ENCODE measurements at places on chromosomes 16 and 17.

- DNase-seq = no peak
Measured at GRCh38 chr16:81633147-81633619, 145.9 kb upstream of the PLCG2 start.

- DNase-seq = peak; percentile 52
Measured at GRCh38 chr16:30929167-30929566, 5.8 kb downstream of the FBXL19 start.

- no peak for DNase-seq
Measured at GRCh38 chr17:82117139-82118090, 19.4 kb upstream of the FASN start.

DNA sequence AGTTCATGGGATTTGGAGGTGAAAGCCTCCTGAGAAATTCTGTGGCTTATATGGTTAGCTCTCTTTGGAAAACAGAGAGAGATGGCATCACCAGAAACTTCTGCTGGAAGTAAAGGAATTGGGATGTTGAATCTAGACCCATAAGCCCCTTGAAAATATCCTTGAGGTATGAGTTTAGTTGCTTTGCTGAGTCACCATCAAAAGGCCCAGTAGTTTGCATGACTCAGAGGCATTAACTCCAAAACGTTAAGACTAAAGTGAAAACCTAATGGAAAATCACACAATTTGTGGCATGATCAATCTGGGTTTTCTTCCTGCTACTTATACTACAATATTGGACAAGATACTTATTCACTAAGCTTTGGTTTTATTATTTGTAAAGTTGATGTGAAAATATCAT, 349.2 kb upstream of the SALL1 start:
- no peak for DNase-seq

DNA sequence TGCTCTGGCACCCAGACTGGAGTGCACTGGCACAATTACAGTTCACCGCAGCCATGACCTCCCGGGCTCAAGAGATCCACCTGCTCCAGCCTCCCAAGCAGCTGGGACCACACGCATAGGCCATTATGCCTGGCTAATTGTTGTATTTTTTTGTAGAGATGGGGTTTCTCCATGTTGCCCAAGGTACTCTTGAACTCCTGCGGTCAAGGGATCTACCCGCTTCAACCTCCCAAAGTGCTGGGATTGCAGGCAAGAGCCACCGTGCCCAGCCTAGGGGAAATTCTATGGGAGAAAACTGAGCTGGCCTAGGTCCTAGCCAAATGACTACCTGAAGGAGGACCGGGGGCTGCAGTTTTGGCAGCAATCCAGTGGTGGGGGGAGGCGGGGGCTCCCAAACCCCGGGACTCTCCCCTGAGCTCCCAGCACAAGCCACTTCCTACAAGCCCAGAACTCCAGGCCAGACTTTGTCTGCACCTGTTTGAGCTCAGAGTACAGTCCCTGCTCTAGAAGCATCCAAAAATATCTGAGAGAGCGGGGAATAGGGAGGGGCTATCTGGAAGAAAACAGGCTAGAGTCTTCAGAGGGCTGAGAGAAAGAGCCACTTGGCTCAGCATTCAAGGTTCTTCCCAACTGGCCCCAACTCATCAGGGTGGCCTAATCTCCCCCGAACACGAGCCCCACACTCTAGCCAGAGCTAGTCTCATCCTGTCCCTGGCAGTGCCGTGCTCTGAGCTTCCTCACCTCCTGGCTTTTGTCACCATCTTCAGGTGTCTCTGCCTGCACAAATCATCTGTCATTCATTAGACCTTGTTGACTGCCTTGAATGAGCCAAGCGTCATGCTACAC, 9.1 kb downstream of the SRL start:
- DNase-seq = no peak

- DNase-seq = peak; percentile 60
Measured at GRCh38 chr17:38579934-38580333, 25.8 kb downstream of the SRCIN1 start.

GRCh38 chr16:85528528-85529387, 84.4 kb upstream of the GSE1 start:
- DNase-seq = peak; percentile 69

- no peak for DNase-seq
Measured at GRCh38 chr16:59459806-59460205, 725.7 kb upstream of the GOT2 start.

GRCh38 chr17:67982686-67983382, 13.4 kb downstream of the C17orf58 start:
- no peak for DNase-seq

DNA sequence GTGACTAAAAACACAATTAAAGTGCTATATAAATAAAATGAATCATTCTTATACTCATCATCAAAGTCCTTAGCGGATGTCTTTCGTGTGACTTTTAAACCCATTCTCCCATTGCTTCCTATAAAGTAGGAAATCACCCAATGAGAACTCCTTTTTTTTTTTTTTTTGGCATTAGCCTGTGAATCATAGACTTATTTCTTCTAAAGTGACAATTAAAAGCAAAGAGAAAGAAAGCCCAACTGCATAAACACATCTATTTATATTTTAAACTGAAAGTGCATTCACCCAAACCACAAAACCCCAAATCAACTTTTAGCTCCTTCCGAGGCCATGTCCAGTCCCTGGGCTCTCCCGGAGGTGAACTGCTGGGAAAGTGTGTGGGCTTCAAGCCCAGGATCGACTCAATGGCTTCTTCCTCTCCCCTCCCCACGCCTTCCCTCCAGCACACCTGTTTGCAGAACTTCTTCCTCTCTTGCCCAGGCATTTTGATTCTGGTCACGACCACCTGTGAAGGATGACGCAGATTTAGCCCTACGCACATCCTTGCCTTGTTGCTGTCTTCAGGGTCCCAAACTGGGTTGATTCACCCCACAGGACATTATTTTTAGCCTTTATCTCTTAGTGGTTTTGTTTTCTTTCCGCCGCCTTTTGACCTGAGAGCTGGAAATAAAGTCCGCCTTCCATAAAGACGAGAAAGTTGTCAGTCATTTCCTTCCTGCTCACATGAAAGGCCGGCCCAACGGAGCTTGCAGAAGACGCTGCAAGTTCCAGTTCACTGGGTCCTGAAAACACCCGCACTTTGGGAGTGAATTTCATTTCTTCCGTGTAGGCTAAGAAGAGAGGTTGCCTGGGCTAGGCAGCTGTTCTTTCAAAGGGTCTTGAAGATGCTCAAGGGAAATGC, 166.8 kb downstream of the MAP2K6 start:
- peak; percentile 37 for DNase-seq

DNA sequence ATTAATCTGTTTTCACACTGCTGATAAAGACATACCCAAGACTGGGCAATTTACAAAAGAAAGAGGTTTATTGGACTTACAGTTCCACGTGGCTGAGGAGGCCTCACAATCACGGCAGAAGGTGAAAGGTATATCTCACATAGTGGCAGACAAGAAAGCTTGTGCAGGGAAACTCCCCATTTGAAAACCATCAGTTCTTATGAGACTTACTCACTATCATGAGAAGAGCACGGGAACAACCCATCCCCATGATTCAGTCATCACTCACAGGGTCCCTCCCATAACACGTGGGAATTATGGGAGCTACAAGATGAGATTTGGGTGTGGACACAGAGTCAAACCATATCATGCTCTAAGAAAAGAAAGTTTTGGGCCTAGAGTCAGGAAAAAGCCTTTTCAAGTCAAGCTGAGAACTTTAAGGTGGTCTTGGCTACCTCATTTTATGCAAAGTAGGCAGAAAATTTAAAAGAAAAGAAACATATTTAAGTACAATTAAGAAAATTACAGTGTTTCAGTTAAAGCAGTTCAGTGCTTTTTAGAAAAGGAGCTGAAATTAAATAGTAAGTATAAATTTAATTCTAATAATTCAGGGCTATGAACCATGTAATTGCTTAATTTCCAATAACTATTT, 24.9 kb upstream of the CRYM start:
- no peak for DNase-seq

GRCh38 chr17:58920773-58921172, 165.1 kb downstream of the PPM1E start:
- peak; percentile 36 for DNase-seq

DNA sequence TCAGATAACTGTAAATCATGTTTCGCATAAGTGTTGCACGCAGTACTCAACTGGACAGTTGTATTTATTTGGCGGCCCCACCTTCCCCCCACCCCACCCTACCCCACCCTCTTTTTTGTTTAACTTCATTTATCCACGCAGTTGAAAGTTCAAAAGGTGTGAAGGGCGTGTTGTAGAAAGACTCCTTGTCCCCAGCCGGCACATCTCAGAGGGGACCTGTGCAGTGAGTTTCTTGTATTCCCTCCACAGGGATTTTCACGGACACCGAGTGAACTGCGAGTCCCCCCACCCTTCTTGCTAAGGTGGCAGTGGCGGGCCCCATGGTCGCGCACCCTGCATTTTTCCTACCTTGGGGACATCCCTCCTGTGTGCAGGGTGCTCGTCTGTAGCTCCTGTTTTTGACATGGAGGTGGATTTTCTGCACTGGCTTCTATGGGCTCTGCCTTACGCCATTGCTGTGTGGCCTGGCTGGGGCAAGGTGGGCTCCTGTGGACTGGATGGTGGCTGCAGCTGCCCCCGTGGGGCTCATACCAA, 36.2 kb downstream of the ADCY7 start:
- DNase-seq = no peak

- DNase-seq = no peak
Measured at GRCh38 chr16:88472637-88473205, 19.6 kb downstream of the ZFPM1 start.

- DNase-seq = peak; percentile 38
Measured at GRCh38 chr17:4433515-4434031, at the start of gene SPNS3. Gene SPNS3, plus strand, starts transcription at chr17:4433940. Its CDS starts 28 bp downstream, at chr17:4433968.

GRCh38 chr17:20284022-20284421, 183.3 kb downstream of the LGALS9B start:
- no peak for DNase-seq

DNA sequence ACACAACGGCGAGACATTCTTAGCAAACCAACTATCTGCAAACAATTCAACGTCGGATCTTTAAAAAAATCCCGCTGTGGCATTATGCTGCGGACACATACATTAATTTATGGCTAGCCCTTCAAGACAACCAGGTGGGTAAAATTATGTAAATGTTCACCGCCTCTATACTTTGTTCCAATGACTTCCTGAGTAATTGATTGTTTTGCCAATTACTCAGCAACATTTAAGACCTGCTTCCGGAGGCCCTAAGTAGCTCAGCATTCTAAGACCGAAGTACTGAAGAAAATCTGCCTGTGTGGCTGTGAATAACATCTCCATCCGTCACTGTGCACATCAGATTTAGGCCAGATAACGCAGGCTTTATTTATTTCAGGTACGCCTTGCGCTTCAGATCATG, 23.3 kb downstream of the QPRT start:
- peak; percentile 32 for DNase-seq

GRCh38 chr17:44745301-44745700, 13.5 kb upstream of the ADAM11 start:
- no peak for DNase-seq

- peak; percentile 70 for DNase-seq
Measured at GRCh38 chr17:32551186-32551955, 64.6 kb downstream of the CDK5R1 start.

DNA sequence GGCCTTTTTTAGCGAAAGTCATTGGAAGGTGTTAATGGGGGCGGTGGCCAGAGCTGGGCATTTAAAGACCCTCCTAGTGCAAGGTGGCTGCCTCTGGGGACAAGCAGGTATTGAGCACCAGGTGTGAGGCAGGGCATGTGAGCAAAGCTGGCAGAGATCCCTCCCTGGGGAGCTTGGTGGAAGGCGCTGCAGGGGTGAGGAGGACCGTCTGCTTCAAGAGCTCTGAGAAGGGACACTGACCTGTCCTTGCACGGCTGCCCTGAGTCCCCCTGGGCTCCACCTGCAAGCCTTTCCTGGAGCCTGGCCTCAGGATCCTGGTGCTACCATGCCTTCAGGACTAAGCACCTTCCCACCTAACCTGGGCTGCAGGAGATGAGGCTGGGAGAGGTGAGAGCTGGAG, 127.0 kb upstream of the CIBAR2 start:
- no peak for DNase-seq

- no peak for DNase-seq
Measured at GRCh38 chr16:78684030-78684611, 584.7 kb downstream of the WWOX start.

DNA sequence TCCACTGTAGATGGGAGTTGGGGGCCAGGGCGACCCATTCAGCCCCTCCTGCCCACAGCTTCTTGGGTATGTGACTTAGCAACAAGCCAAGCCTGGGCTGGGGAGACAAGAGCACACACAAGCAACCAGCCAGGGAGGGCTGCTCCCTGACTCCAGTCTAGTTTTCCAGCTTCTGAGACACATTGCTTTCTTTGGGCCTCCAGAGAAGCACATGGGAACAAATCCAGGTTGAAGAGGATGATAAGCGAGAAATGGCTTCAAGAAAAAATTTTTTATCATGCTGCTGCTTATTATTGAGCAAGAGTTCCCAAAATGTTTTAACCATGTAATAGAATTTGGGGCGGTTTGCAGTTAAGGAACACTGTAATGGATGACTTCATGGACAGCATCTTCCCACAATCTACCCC, 173.7 kb downstream of the SOX9 start:
- DNase-seq = no peak

- DNase-seq = no peak
Measured at GRCh38 chr17:22454070-22454999, 762.0 kb downstream of the KCNJ18 start.

- no peak for DNase-seq
Measured at GRCh38 chr17:10200016-10200415, 1.6 kb upstream of the GAS7 start.

DNA sequence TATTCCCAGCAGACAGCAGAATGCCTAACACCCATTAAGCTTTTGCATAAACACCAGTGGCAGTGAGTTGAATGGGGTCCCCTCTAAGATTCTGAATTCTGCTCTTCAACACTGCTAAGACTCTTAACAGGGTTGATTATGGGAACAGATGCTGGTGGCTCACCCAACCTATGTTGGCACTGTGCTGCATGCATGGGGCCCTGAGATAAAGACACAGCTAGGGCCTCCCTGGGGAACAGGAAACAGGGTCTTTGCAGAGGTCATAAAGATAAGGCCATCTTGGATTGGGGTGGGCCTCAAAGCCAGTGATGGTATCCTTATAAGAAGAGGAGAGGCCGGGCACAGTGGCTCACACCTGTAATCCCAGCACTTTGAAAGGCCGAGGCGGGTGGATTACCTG, 190.8 kb downstream of the SLC39A11 start:
- no peak for DNase-seq

GRCh38 chr17:48294020-48294805, 135.8 kb downstream of the SKAP1 start:
- no peak for DNase-seq

GRCh38 chr16:2698103-2698870, 16.0 kb downstream of the KCTD5 start:
- no peak for DNase-seq

- peak; percentile 84 for DNase-seq
Measured at GRCh38 chr17:77319211-77320043, 178.7 kb downstream of the SEC14L1 start.

DNA sequence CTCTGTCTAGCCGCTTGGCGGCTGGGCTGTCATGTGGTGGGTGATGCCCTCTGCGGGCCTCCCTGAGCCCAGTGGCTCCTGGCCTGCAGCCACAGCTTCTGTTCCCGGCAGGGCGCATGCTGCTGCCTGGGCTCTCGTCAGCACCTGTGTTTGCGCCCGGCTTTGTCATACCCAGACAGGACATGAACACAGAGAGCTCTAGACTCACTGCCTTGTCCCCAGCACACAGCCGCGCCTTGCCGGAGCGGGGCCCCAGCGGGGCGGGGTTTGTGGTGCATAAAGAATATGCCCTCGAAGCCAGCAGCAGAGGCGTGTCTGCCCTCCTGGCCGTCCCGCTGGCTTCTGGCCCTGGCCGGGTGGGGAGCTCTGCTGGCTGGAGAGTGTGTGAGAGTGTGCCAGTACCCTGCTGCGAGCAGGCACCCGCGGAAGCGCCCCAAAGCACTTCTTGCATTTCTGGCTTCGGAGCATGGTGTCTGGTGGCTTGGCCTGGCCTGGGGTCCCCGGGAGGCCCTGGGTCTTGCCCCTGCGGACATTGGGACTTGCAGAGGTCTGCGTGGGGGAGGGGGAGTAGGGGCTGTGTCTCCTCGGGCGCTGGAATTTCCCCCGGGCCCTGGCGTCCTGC, 14.4 kb downstream of the ASPSCR1 start:
- no peak for DNase-seq
